Activated naive CD4-positive, alpha-beta T cell treated with anti-CD3 and anti-CD28 coated beads, Interleukin-2, amount 10 ng/mL, durations not matched to agents 7 days and 5 days (primary cell): ENCODE measurements at places on chromosomes 7 and 10.

- DNase-seq: no peak
Observed at GRCh38 chr10:104081998-104082397, 3.7 kb downstream of the COL17A1 start.

DNA sequence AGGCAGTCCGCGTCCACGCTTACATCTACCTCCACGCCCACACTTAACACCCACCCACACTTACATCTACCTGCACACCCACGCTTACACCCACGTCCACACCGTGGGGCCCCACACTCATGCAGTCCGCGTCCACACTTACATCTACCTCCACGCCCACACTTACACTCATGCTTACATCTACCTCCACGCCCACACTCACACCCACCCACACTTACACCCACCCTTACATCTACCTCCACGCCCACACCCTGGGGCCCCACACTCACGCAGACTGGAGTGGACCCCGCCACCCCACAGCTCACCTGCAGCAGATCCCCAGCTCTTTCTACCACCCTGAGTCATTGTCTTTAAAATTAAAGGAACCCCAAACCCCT is 32.4 kb upstream of the PWWP2B start:
- no peak for DNase-seq

DNA sequence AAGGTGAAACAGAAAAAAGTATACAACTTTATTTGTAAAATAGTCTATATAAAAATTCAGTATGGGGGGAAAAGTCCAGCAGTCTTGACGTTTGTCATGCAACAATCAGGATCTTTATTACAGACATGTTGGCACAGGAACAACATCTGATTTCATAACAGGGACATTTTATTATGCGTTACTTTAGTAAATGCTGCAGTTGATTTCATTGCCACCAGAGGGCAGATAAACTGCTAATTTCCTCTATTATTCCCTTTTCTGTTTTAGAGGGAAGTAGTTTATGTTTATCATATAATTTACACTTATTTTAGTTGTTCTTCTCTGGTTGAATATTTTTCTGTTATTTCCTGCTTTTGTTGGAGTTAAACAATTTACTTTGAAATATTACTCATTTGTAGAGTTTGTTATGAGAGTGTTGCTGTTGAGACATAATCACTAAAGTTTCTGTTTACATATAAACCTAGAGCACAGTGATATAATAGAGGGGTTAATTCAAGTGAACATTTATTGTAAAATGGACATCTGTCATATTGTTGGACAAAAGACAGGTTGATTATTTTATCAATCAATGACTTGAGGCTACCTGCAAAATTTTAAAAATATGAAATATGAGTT is 3.3 kb downstream of the PLXDC2 start:
- DNase-seq: no peak

DNA sequence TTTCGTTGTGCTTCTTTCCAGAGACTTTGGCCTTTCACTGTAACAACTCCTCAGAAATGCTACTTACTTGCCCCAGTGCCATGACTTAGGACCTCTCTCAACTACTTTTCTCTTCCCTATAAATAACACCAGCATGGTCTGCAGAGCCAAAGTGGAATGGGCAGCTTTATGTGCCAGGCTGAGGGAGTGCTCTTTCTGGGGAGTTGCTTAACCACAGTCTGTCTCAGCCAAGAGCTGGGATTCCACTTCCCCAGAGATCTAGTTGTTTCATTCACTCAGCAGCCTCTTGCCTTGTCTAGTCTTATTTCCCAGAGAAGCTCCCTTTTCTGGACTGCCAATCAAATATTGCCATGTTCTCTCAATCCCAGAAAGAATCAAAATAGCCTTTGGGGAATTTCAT is 912.2 kb downstream of the GRID1 start:
- no peak for DNase-seq

DNA sequence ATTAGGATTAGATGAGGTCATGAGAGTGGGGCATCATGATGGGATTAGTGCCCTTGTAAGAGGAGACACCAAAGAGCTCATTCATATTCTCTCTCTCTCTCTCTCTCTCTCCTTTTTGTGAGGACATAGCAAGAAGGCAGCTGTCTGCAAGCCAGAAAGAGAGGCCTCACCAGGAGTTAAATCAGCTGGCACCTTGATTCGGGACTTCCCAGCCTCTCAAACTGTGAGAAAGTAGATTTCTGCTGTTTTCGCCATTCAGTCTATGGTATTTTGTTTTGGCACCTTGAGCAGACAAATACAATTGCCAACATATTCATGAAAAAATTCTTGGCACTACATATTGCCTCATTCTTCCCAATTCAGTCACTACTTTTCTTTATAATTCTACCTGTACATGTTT is 20.6 kb upstream of the ATAD1 start:
- DNase-seq: no peak

DNA sequence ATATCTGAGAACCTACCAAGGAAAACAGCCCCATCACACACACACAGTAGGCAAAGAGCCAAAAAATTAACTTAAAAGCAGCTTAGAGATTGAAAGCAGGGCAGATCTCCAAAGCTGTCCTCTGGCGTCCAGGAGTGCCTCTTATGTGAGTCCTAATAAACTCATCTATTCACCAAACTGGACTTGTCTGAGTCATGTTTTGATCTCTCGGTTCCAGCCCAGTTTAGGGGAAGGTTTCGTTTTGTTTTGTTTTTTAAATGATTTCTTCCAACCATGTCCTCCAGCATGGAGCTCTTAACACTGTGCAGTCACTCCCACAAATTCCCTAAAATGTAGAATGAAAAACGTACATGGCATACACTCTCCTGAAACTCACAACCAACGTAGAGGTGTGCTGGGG is 6.7 kb upstream of the PRSS37 start:
- DNase-seq: no peak

DNA sequence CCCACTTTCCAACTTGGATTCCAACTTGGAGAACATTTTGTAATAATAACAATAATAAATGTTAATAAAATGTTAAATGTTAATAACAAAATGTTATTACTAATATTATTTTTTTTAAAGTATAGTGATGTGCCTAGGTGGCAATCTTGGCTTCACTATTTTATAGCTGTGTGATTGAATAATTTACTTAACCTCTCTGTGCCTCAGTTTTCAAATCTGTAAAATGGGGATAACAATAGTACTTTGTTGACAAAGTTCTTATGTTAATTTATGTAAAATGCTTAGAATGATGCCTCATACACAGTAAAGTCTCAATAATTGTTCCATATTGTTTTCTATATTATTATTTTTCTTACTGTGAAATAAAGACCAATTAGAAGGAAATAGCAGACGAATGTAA is 23.3 kb upstream of the TMEM26 start:
- DNase-seq: no peak

DNA sequence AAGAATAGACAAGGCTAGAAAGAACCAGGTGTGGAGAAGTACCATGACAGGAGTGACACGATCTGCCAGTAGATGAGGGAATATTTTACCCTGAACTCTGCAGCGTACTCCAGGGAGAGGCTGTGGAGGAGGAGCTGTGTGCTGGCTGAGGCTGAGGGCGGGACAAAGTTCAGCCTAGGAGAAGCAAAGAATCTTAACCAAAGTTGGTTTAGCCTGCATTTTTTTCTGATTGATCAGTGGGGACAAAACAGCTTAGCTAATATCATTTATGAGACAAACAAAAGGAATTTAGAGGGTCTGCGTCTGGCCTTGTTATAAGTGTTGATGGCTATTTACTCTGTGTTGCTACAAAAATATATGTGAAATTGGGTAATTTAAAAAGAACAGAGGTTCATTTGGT is 5.2 kb upstream of the NPSR1 start:
- no peak for DNase-seq

DNA sequence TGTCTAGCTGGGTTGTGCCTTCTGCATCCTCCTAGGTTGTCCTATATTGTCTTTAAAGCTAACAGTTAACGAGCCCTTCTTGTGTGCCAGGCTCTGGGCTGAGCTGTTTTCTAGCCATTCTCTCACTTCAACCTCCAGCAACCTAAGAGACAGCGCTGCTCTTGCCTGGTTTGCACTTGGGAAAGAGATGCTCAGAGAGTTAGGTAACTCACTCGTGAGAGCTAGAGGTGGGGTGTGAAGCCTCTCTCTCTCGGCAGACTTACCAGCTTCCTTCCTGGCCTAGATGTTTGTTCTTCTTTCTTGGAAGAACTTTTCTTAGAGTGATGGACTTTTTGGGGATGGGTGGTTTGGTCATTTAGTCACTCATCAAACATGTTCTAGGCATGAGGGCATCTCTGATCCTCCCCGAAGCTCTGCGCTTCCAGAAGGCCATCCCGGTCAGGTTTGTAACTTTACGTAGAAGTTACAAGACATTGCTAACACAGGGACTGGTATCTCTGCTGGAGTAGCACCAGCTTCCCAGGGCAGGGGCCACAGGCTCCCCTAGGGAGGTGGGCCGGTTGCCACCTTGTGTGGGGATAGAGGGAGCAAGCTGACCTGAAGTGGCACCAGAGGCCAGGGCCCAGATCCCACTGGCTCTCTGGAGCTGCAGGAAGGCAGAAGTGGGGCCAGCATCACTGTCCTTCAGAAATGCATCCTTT is 14.3 kb downstream of the TSPAN15 start:
- peak; percentile 30 for DNase-seq

- no peak for DNase-seq
Observed at GRCh38 chr7:101402081-101402779, 39.6 kb downstream of the COL26A1 start.

GRCh38 chr7:91915401-91916050 is 25.1 kb upstream of the AKAP9 start:
- DNase-seq: no peak

GRCh38 chr10:91587710-91588638 is 44.9 kb downstream of the PPP1R3C start:
- no peak for DNase-seq

DNA sequence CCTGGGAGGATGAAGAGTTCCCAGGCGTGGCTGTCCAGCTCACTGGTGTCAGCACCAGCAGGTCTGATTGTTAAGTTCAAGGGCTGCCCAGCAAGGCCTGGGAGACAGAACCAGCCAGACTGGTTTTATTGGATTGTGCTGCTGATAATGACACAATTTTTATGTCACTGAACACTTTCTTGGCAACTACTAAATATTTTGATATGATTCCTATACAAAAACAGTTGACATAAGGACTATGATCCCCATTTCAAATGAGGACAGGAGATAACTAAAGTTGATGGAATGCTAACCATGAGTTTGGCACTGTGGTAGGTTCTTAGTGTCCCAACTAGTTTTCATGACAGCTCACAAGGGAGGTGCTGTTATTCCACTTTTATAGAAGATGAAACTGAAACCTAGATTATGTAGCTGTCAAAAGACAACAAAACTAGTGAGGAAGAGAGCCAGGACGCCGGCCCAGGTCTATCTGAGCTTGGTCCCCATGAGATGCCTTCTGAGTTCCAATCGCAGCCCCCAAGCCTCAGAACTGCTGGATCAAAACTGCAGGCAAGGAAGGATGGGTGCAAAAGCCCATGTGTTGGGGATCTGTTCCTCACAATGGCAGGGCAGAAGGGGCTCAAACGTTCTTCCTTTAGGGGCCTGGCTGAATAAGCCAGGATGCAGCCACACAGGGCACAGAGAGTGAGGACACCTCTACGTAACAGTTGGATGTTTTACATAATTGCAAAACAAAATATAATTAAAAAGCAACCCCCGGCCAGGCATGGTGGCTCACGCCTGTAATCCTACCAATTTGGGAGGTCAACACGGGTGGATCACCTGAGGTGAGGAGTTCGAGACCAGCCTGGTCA is 52.8 kb downstream of the COBL start:
- DNase-seq: no peak
